ENCODE measurements at places on chromosomes 7 and 10.

- DNase-seq = no peak
These were observed 33.9 kb downstream of the ECHDC3 start for GRCh38 chr10:11776080-11776479.

GRCh38 chr7:38824948-38825347 lies 84.0 kb downstream of the VPS41 start:
- DNase-seq = no peak

DNA sequence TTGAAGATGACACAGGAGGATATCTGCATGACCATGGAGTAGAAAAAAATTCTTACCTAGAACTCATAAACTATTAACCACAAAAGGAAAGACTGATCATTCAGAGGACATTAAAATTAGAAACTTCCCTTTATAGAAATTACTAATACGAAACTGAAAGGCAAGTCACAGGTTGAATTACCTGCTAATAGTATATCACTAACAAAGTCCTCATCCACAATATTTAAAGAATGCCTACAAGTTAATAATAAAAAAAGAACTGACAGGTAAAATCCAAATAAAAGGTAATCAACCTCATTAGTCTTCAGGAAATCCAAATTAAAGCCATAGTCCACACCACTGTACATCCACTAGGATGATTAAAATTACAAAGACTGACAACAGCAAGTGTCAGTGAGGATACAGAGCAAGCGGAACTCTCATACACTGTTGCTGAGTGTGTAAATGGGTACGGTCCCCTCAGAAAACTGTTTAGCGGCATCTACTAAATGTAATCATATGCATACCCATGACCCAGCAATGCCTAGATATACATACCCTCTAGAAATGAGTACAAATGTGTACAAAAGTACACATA lies 71.2 kb downstream of the ARHGAP21 start:
- no peak for DNase-seq

DNA sequence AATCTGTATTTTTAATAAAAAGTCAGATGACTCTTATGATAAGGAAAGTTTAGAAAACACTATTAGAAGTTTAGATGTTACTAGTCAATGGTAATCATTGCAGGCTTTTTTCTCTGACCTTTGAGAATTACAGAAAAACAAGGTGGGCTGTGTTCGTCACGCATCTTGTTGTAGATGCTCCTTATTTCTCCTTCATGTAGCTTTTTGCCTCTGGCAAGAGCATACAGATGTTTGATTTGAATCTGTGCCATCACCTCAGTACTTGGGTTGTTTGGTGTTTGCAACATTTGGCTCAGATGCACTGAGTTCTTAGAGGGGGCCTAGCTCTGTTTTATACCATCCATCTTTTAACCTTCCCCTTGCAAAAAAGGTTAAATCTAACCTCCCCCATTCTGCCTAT lies 11.5 kb downstream of the TAS2R16 start:
- no peak for DNase-seq

GRCh38 chr10:129793479-129793878 lies 170.6 kb downstream of the EBF3 start:
- DNase-seq = peak; percentile 39

DNA sequence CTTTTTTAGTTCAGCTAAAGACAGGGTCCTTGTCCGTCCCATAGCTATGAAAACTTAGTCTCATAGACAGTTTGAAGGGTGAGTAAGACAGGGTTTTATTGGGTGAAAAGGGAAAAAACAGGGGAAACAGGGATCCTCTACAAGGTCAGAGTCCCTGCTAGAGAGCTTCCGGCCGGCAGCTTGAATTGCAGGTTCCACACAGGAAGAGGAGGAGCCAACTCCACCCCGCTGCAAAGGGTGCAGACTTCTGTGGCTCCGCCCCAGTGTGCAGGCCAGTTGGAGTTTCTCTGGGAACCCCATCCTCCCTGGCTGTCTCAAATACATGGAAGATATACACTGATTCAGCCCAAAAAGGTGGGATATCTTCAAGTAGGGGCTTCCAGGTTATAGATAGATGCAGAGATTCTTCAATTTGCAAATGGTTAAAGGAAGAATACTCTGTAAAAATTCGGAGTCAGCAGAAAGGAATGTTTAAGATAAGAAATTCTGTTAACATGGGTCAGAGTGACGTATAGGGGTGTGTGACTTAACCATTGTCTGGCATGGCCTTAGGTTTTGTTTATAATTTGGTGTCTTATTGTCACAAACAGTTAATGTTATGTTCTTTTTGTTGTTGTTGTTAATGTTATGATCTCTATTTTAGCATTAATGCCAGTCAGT lies 34.6 kb upstream of the HECW1 start:
- DNase-seq = peak; percentile 12

GRCh38 chr10:30985512-30985911 lies 46.2 kb downstream of the ZNF438 start:
- no peak for DNase-seq

- DNase-seq = no peak
These were observed 1152.0 kb downstream of the SORCS3 start for GRCh38 chr10:105793071-105793470.

DNA sequence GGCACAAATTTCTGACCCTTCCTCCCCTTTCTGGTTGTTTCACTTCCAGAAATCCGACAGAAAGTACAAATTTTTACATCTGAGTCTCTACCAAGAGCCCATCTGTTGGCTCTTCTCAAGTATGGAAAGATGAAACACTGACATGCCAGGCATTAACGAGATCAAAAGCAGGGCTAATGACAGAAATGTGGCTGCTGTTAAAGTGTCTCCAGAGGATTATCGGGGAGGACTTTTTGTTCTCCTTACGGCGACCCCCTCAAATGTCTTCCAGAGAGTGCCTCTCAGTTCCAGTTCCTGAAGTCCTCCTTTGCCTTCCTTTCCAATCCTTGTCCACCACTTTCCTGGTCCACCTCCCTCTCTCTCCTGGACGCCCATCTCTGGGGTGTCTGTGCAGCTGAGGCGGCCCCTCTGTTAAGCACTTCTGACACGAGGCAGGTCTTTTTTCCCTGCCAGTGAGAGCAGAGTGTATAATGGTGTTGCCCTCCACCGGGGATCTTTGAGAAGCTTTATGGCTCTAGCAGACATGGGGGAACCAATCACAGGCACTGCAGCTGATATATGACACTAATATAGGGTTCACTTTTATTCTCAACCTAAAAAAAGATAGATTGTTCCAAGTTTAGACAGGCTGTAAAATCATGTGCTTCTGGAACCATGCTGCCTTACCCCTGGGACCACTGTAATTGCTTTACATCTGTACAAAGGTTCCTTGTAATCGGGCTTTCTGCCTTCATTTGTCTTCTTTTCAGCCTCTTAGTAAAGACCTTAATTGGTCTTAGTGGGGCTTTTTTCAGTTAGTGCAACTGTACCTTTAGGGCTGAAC lies 757.1 kb downstream of the AUTS2 start:
- no peak for DNase-seq

DNA sequence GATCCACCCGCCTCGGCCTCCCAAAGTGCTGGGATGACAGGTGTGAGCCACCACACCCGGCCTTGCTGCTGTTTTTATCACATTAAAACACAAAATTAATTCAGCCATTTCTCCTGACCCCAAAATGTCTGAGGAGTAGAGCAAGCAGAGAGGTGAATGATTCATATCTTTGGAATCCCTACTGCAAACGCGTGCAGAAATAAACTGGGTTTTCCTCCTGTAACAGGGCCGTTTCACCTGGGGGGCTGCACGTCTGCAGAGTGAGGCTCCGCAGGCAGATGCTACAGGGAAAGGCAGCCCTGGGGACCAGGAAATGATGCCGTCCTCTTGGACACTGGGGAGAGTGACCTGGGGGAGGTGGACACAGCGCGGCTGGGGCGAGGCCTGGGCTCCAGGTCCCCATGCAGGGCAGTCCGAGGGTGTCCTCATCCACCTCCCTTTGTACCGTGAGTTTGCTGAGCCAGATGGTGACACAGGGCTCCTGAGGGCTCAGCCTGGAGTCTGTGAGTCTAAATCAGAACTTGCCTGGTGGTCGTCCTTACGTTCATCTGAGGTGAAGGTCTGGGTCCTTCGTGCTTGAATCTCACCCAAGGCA lies 41.9 kb downstream of the PDGFA start:
- no peak for DNase-seq

DNA sequence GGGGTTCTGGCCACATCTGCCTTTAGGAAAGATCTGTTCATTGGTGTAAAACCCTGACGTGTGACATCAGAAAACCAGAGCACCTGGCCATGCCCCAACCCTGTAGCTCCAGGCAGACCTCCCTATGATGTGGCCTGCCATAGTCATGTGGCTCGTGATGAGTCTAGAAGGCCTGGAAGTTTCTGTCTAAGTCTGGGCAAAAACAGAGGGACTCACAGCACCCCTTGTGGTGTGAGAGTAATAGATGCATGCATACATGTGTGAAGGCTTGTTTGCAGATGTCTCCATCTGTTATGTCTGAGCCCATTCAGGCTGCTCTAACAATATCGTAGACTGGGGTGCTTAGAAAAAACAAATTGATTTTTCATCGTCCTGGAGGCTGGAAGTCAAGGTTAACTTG lies 309.3 kb downstream of the PAXIP1 start:
- no peak for DNase-seq

DNA sequence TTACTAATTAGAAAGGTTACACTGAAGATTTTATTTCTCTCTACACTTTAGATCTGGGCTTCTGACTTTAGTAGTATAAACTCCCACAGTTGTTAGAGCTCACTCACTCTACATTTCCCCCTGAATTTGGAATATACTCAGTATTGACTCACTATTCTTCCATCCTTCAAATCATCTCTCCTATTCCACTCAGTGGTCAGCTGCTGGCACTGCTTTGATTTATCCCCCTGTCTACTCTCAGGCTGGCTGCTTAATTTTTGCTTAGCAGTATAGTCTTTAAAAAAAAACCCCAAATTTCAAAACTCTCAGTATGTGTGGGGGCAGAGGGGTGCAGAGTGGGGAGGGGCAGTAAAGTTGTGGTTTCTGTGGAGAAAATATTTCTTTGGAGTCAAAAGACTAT lies 68.9 kb downstream of the CDK6 start:
- DNase-seq = no peak

DNA sequence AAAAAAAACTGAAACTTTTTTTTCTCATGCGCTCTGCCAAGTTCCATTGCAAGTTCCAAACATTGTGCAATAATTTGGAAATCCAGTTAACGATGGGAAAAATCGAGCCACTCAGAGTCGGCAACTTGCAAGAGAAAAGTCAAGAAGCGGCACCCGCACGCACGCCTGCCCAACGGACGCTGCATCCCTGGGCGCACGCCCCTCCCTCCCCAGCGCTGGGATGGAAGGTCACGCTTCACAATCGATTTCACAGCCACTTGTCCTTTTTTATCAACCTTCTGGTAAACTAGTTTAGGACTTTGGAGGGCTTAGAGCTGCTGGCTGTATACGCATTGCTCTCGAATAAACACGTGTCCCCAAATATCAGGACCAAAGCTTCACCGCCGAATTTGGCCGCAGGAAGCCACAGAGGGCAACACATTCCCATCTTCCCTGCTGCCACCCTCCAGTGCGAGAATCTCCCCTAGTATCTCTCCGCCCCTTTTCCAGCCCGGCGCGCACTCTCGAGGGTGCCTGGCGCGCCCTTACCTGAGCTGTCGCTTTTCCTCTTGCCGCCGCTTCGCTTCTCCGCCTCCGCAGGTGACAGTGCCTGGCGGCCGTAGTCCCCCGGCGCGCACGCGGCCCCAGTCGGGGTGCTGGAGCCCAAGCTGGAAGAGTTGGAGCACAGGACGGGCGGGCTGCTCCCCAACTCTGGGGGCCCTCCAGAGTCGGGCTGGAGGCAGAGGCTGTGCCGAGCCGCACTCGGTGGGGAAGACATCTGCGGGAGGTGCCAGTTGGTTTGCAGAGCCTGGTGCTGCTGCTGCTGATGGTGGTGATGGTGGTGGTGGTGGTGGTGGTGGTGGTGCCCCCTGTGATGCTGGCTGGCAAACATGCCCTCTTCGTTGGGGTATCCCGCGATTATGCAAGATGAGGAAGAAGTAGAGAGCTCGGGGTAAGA lies 857 bp downstream of the MEOX2 start:
- DNase-seq = no peak

DNA sequence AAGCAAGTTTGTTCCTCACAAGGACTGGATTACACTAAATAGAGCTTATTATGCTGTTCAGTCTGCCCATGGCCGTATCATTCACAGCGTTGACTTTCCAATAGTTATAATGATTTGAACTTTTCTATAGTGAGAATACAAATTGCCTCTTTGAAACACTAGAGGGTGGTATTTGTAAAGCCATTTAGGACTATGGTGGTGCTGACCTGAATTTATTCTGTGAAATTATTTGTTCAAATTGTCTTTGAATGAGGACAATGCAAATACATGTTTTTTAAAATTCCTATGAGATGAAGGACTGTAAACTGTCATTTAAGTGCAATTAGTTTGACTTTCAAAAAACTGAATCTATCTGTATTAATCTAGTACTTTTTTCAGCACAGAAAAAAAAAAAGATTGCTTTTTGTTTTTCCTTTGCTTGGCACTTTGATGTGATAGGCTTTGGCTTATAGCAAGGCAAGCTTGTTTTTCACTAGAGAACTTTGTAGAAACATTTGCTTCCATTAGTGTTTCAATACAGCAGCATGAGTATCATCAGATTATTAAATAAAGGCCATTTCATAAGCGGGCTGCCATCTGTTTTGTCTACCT lies 122.7 kb upstream of the TMEM229A start:
- peak; percentile 41 for DNase-seq

DNA sequence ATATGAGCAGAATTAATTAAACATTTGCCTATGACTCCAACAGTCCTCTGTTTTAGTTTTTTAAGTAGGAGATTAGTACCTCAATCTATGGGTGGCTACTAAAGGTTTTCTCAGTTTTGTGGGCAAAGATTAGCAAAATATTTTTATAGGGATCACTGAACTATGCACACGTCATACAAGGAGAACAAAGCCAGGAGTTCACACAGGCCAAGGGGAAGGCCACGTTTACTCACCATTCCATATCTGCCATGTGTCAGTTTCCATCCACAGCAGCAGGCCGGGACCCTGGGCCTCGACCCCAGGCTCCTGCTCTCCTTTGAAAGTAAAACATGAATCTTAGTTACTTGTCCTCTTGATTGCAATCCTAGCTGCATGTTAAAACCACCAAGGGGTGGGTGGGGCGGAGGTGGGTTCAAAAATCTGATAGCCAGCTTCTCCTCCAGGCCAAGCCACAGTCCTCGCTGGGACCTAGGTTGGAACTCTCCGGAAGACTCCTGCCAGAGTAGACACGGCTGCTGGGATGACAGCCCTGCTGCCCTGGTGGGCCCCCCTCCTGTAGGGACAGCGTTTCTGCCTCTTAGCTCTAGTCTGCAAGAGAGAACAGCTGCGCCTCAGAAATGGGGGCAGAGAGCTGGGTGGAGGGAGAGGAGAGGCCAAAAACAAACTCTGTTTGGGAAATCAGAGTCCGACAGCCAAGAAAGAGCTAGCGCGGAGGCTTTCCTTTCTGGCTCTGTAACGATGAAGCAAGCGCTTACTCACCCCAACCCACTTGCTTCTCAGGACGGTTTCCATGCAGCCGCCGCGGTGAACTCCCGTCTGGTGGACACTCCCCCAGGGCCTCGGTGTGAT lies 35.6 kb downstream of the PITRM1 start:
- DNase-seq = no peak

DNA sequence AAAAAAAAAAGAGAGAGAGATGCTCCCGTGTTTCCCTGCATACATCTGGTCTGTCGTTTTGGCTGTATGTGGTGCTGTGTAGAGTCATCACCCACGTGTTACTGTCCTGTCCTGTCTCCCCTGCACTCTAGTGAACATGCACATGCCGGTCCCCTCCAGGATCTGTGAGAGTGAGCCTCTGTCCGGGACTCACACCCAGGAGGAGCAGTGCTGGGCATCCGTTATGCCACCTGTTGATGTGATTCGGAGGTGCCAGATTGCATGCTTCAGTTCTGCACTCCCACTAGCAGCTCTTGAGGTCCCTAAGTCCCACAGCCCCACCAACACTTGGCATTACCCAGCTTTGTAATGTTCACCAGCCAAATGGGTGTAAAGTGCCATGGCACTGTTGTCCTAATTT lies 16.4 kb downstream of the GHRHR start:
- DNase-seq = no peak

- no peak for DNase-seq
These were observed 14.1 kb upstream of the WDR86 start for GRCh38 chr7:151423936-151424335.

Measured in NB4 (cell line).